ENCODE measurements at places on chromosomes 1 and 21.

- peak; percentile 77 for DNase-seq
Observed at GRCh38 chr1:22024485-22025367, 23.3 kb downstream of the CELA3A start.

- DNase-seq: no peak
Observed at GRCh38 chr1:7011826-7012225, 226.6 kb downstream of the CAMTA1 start.

DNA sequence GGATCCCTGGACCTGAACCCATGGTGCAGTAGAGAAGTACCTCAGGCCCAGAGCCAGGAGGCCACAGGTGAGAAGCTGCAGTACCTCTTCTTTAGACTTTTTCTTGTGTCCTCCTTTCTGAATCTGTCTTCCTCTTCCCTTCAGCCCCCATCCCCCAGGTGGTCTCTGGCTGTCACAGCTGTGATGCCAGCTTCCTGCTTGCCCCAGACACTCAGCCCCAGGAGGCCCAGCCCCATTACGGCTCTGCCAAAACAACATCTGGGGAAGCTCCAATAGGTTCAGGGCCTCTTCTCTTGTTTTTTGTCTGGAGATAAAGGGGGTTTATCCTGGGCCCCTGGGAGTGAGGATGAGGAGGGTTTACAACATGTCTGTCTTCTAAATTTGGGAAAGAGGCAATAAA, 9.5 kb upstream of the BTG2 start:
- no peak for DNase-seq

- no peak for DNase-seq
Observed at GRCh38 chr1:204192589-204193352, 3.5 kb downstream of the KISS1 start.

DNA sequence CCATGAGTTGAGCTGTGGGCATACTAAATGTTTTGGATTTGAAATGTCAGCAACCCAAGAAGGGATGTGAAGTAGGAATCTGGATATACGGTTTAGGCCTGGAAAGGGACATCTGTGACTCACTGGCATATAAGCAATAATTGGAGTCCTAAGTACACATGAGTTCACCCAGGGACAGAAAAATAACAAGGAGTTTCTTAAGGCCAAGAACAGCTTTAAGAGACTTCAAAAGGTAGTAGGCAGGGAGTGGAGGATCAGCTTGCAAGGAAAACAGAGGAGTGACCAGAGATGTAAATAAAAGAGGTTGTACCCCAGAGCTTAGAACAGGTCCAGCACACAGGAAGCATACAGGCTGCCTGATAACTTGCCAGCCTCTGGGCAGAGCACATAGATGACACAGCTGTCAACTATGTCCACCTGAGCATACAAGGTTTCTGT, 28.1 kb downstream of the TMEM50B start:
- no peak for DNase-seq

GRCh38 chr1:224159541-224159940, 23.5 kb upstream of the DEGS1 start:
- no peak for DNase-seq

- DNase-seq: no peak
Observed at GRCh38 chr1:67869233-67869632, 36.0 kb upstream of the GNG12 start.

- no peak for DNase-seq
Observed at GRCh38 chr1:208551633-208552320, 307.6 kb upstream of the PLXNA2 start.

DNA sequence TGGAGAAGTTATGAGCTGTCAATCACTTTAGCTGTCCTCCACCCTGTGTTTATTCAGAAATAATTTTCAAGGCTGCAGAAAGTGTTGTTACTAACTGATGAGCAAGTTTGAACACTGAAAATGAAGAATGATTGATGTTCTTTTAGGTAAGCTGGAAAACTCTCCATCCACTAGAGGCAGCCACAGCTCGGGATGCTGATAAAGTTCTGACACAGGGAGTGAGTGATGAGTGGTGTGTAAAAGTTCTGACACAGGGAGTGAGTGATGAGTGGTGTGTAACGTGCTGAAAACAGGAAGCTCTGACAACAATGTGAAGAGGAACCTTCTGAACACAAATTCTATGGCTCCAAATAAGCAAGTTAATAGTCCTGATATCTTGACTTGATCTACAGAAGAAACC, 197.5 kb upstream of the PTBP2 start:
- DNase-seq: no peak

DNA sequence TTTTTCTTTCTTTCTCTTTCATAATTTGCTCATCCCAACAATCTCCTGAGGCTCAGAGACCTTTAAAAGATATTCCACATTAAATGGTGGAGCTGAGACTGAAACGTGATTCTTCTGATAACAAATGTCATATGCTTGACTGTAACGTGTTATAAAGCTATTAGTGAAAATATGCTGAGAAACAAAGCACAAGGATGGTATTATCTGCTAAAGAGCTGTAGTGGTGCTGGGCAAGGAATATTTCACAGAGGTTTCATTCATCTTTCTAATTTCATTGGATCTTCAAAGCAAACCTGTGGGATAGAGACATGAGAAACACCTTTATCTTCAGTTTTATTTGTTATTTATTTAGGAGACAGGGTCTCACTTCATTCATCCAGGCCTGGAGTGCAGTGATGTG, 98.1 kb upstream of the WLS start:
- no peak for DNase-seq

GRCh38 chr1:239237912-239238311, 148.5 kb upstream of the CHRM3 start:
- no peak for DNase-seq

GRCh38 chr1:110463725-110464124, 12.8 kb downstream of the PROK1 start:
- no peak for DNase-seq

- no peak for DNase-seq
Observed at GRCh38 chr1:34378968-34379856, 202.5 kb downstream of the C1orf94 start.

DNA sequence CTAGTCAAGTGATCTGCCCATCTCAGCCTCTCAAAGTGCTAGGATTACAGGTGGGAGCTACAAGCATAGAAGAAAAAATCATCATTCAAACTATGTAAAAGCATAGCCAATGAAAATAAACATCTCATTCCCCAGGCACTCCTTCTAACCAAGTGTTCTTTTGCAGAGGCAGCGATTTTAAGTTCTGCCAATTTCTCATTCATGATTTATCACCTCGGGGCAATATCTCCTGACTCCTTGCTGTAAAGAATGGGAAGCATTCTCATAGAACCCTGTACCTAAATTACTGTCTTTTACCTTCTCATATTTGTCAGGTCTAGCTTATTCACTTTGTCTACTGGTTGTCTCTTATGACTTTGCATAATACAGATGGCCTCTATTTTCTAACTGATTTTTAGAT, 32.5 kb upstream of the IVNS1ABP start:
- DNase-seq: no peak

- no peak for DNase-seq
Observed at GRCh38 chr1:30242168-30242567, 481.2 kb downstream of the MATN1 start.

DNA sequence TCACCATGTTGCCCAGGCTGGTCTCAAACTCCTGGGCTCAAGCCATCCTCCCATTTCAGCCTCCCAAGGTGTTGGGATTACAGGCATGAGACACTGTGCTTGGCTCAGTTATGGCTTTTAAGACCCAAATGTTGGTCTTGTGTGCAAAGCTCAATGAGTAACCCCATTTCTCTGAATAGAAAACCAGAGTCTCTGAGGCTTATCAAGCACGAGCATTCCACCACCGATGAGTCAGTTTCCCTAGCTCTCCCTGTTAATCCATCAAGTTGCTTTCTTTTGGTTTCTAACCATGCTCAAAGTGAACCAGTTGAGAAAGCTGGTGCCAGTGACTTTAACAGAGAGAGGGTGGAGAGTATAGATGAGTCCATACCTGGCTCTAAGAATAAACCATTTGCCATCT, 350.9 kb upstream of the ADGRL2 start:
- no peak for DNase-seq

DNA sequence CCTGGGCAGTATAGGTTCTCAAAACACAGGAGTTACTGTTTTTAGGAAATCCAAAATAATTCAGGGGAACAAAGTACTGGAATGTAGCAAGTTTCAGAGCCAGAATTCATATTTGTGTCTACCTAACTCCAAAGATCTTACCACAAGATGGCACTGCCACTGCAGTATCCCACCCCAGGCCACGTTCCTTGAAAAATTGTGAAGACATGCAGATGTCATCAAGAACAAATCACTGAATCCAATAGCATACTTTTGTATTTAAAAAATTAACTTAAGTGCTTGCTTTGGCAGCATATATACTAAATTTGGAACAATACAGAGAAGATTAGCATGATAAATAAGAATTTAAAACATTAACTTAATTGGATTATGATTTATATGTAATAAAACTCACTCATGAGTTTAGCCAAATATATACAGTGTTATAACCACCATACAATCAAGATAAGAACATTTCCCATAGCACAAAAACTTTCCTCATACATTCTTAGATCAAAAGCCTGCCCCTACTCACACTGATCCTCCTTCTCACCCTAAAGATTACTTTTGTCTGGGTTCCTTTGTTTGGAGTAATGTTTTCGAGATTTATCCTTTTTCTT, 209.9 kb downstream of the FAF1 start:
- DNase-seq: no peak

- DNase-seq: no peak
Observed at GRCh38 chr21:17003763-17004373, 509.0 kb upstream of the CXADR start.

GRCh38 chr1:201076092-201076491, 36.1 kb downstream of the CACNA1S start:
- no peak for DNase-seq
